ENCODE measurements at places on chromosomes 7 and 10.
A peak's percentile ranks its signal among the peaks of the same experiment; 100 is the strongest.

DNA sequence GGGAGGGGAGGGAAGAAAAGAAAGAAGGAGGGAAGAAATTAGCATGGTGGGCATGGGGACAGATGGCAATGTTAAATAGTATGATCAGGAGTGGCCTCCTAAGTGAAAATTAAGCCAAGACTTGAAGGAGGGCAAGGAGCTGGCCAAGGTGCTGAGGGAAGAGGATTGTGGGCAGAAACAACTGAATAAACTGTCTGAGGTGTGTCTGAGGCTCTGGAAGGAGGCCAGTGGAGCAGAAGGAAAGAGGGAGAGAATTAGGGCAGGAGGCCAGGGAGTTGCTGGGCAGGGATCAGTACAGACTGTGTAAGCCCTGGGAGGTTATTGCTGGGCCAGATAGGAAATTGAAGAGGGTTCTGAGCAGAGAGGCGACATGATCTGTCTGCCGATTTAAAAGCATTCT lies 40.6 kb upstream of the VKORC1L1 start:
- DNase-seq, result no peak

GRCh38 chr10:11381023-11381422 lies 230.4 kb downstream of the USP6NL start:
- DNase-seq, result no peak

- peak; percentile 84 for DNase-seq
Measured at GRCh38 chr7:25098096-25099046, 26.7 kb downstream of the CYCS start.

- DNase-seq, result no peak
Measured at GRCh38 chr7:157431173-157431950, 94.6 kb downstream of the DNAJB6 start.

GRCh38 chr7:143002898-143003297 lies 24.0 kb downstream of the OR9A2 start:
- DNase-seq, result no peak

- DNase-seq, result no peak
Measured at GRCh38 chr10:72826346-72826745, 67.2 kb upstream of the OIT3 start.

DNA sequence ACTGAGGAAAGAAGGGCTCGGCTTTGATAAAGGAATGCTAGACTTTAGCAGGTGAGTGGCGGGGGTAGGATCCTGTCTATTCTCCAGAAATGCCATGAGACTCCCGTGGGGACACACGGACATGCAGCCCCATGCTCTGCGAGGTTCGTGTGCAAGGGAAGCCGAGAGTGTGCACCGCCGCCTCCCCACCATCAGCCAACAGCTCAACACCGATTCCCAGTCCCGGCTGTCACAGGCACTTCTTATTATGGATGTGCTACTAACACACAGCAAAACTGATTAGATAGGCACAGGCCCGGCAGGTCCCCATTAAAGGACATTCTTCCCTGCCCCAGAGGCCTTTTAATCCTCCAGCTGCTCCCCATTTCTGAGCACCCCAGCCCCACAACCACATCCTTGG lies 154.4 kb downstream of the PRKAG2 start:
- no peak for DNase-seq

GRCh38 chr7:6576024-6576866 lies 1.0 kb upstream of the ZDHHC4 start:
- DNase-seq, result no peak

- DNase-seq, result peak; percentile 76
Measured at GRCh38 chr10:80472234-80473095, 18.4 kb downstream of the TSPAN14 start.

- no peak for DNase-seq
Measured at GRCh38 chr10:46226900-46227558, 59.8 kb upstream of the ANTXRL start.

- no peak for DNase-seq
Measured at GRCh38 chr10:91032611-91033206, 111.8 kb upstream of the ANKRD1 start.

- DNase-seq, result no peak
Measured at GRCh38 chr10:132886211-132887099, 55.9 kb downstream of the CFAP46 start.

DNA sequence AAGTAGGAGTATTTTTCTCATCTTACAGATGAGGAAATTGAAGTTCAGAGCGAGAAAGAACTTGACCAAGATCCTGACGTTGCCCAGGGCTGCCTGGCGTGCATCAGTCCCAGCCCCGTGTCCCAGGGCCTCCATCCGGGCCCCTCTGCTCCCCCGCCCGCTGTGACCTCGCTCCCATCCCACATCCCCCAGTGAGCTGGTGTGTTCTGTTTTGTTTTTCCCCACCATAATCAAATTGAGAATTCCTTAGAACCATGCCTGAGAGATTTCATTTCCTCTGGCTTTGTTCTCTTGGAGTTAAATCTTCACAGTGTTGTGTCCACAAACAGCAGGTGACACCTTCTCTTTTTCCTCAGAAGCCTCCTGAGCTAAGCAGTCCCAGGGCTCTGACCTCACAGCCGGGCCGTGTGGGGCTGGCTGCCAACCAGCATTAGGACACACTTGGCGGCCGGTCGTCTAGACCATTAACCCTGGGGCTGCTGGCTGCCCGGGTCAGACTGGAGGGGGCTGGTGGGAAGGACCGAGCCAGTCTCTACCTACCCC lies 44.3 kb downstream of the PFKP start:
- no peak for DNase-seq

DNA sequence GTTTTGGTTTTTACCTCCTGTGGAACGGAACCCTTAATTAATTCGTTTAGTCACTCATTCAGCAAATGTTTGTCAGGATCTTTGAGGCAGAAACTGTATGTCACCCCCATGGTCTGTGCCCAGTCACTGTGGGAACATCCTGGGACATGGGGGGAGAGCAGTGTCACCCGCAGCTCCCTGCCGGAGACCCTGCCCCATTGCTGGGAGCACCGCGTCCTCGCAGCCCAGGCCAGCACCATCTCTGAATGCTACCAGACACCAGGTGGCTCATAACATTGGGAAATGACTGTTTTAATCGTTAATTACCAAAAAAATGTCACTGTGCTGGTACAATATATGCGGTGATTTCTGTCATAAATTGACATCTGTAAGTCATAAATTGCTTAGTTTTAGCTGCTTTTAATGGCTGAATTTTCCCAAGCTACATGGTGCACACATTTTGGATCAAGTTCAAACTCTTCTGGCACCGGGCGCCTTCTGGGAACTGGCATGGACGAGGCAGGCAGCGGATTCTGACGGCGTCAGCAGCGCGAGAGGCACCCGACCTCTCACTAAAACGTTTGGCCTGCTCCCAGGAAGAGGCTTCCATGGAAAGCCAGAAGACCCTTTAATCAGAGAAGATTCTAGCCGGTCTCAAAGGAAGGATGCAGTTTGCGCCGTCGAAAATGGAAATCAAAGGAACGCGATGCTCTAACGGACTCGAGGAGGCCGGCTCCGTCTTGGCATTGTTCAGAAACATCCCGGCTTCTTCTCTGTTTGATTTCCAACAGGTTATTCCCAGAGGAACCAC lies 184.2 kb downstream of the ADARB2 start:
- no peak for DNase-seq

DNA sequence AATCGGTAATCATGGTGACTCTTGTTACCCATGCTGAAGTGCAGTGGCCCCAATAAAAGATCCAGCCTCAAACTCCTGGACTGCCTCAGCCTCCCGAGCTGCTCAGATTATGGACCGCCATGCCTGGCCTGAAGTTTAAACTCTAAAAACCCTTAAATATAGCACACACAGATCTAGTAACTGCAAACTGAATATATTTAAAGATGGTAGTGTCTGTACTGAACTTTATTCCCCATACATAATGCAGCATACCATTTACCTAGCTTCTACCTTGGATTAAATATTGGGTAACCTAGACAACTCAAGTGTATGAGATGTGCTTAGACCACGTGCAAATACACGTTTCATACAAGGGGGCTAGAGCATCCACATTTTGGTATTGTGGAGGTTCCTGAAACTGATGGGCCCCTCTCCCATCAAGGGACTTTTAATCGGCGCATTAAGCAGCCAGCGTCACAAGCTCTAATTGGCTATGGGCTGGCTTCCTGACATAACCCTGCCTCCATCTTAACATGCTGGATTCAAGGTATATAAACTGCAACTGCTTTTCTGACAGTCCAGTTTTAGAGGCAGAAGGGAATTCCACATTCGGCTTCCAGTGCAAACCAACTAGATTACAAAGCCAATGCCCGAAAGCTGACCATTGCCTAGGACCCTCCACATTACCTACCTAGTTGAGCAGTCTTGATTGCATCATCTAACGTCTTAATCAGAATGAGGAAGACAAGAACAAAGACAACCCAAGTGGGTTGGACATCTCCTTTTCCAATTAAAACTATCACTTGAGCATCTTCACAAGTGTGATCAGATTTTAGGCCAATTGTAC lies 13.0 kb downstream of the HNRNPA2B1 start:
- DNase-seq, result peak; percentile 34

- DNase-seq, result no peak
Measured at GRCh38 chr10:117000580-117000979, 4.4 kb downstream of the SHTN1 start.

DNA sequence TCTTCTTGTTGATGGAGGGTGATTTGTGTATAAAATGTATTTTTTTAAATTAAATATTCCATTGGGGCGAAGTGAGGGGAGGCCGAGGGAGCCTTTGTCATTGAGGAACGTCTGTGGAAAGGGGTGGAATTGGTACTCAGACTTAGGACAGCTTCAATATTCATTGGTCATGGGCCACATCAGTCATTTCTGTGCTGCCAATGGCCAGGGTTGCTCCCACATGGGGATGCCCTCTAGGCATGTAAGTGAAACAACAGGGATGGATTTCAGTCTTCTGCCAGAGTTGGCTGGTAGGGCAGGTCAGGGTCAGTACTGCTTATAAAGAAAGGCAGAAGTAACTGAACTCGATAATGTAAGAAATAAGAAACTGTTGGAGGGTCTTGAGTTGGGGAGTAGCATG lies 47.2 kb downstream of the NEURL1 start:
- DNase-seq, result no peak

GRCh38 chr7:101099969-101100781 lies 14.9 kb downstream of the TRIM56 start:
- no peak for DNase-seq

DNA sequence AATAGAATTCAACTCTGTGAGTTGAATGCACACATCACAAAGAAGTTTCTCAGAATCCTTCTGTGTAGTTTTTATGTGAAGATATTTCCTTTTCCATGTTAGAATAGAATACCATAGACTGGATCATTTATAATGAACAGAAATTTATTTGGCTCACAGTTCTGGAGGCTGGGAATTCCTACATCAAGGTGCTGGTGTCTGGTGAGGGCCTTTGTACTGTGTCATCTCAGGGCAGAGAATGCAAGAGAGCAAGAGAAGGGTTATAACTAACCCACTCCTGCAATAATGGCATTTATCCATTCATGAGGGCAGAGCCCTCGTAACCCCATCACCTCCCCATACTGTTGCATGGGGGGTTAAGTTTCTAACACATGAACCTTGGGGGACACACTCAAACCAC lies 18.4 kb upstream of the DIP2C start:
- DNase-seq, result no peak

DNA sequence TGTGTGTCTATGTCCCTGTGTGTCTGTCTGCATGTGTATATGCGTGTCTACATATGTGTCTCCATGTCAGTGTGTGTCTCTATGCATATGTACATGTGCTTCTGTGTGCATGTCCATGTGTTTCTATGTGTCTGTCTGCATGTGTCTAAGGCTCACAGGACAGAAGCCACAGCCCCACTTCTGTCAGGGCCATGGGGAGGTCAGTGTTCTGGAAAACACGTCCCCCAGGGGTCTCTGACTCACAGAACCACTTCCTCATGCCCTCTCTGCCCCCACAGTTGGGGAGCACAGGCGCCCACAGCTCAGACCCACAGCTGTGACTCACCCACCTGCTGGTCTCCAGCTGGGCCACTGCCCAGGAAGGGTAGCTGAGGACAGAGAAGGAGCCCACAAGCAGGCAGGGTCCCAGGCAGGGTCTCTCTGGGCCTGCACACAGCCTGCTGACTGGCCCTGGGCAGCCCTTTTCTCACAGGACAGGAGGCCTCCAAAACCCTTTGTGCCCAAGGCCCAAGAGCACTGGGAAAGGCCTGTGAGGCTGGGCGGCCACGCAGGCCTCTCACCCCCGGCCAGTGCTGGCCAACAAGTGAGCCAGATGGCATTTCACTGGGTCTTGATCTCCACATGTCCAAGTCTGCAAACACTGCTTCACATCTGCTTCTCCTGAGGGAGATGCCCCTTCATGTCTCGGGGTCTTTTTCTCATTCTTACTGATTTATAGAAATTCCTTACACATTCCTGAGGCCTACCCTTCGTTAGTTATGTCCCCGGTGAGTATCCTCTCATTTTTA lies 102.9 kb upstream of the FAM20C start:
- no peak for DNase-seq

DNA sequence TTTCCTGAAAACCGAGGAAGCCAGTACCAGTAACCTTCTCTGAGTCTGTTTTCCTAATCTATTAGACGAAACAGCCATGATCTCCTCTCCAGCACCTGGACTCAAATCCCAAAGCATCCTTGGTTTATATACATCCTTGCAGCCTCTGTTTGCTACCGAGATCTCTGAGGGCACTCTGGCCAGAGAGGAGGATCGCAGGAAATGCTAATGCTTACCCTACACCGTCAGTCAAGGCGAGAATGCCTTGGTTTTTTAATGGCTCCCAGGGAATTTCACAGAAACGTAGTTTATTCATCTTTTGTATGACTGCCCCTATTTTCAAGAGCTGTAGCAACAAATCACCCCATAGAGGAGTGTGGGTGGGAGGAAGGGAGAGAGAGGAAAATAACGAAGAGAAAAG lies 91.5 kb upstream of the CALN1 start:
- DNase-seq, result no peak

GRCh38 chr10:63456437-63457210 lies 9.2 kb downstream of the JMJD1C start:
- DNase-seq, result no peak

DNA sequence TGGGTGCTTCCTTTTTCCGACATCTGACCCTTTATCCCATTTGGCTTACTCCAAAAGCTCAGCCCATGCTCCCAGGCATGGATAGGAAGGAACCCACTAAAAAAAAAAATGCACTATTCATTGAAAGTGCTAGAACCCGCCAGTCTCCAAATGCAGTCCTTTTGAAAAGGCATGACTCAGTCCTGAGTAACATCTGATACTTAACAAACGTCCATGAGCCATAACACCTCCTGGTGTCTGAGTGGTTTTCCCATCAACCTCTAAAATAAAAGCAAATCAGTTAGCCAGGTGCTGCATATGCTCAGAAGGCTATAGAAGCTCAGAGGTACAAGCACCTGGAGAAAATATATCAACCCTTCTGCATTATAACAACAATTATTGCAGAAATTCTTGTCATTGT lies 45.0 kb upstream of the CACUL1 start:
- no peak for DNase-seq

All from natural killer cell (primary cell).